NCI-H2029 (cell line): ENCODE measurements at places on chromosomes 2 and 18.

- no peak for DNase-seq
These were observed 62.8 kb downstream of the AGFG1 start for GRCh38 chr2:227534714-227535113.

DNA sequence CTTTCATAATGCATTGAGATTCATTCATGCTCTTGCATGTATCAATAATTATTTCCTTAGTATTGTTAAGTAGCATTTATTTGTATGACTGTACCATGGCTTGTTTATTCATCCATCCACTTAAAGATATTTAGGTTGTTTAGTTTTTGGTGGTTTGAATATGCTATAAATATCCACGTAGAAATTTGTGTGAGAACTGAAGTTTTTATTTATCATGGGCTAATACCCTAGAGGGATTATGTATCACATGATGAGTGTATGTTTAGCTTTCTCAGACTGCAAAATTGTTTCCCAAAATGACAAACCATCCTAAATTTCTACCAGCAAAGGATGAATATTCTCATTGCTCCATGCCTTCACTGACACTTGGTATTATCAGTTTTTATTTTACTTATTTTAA is 55.2 kb downstream of the CSRNP3 start:
- no peak for DNase-seq

GRCh38 chr2:230899786-230900185 is 25.3 kb downstream of the GPR55 start:
- DNase-seq, result no peak

DNA sequence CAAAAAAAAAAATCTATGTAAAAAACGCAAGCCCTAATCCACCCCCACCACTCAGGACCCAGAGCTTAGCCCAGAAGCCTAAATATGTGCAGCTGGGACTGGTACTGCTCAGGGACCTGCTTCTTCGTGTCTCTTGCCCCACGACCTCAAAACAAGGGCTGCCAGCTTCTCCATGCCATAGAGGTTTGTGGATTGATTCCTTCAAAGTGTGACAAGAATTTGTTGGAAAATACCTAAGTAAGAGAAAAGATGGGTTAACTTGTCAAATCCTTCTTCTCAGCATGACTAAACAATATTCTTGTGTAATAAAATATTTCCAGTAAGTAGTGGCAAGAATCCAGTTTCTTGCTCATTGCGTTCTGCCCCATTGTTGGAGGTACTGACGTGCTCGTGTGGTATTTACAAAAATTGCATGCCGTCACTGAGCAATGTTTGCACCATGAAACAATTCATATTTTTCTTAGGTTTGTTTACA is 825 bp upstream of the SCYGR1 start:
- DNase-seq, result no peak

DNA sequence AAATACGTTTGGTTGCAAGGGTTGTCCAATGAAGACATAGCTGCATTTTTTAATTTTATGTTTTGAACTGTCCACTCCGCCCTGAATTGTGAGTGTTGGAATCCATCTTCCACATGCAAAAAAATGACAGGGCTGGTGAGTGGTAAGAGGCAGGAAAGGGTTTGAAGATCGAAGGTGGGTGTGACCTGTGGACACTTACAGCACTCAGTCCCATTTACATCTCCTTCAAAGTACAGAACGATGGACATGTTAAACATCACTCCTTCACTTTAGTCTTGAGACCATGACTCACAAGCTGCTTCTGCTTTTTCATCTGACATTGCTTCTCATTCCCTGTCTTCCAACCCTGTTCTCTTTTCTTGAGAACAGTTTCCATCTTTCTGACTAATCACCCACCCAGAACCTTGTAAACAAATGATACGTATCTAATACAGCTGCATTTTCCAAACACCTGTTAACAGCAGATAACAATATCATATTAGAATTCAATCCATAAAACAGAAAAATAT is 179.3 kb downstream of the ZNF516 start:
- no peak for DNase-seq

DNA sequence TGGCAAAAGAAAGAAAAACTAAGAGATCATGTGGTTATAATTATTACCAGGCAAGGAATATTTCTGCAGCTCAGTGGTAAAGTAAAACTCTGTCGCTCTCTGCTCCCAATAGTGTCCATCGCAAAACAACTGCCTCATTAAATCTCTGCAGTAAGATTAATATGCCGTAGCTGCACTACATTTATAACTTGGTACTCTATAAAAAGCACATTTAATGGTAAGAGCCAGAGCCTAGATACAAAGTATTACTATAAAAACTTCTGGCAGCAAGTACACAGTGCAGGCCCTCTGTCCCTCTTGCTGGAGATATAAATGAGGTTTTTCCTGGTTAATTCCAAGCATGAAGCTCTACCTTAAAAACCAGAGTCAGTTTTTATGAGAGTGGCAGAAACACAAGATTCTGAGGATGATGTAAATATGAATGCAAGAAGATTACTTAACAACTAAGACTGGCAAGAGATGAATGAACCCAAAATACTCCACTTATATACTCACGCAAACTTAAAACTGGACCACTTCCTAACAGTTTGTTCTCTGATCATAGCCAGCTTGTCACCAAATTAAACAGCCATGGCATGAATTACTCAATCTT is 25.5 kb downstream of the ZNF521 start:
- DNase-seq, result no peak

DNA sequence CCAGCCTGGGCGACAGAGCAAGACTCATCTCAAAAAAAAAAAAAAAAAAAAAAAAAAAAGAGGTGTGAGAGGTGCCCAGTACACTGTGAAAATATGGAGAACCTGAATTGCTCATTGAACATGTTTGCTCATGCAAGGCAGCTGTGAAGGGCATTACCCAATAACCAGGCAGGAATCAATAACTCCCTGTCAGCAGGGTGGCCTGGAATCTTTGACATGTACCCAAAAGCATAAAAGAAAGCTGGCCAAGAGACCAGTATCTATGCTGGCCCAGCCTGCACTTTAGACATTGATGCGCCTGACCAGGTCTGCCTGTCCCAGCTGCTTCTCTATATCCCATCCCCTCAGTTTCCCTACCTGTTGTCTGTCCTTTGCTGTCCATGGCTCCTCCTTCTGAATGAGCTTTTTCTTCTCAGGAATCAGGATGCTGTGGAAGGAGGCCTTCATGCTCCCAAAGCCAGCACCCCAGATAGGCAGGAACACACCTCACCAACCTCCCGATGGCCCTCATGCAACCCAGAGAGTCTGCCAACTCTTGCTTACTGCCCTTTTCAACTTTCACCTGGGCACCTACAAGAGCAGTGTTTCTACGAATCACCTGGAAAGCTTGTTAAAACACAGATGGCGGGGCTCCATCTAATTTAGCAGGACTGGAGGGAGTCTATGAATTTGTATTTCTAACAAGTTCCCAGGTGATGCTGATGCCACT is 83.4 kb upstream of the PPP1CB start:
- DNase-seq, result no peak

- no peak for DNase-seq
These were observed 273.3 kb downstream of the TNS1 start for GRCh38 chr2:217729421-217730053.

GRCh38 chr2:3793249-3793648 is 89.9 kb downstream of the DCDC2C start:
- DNase-seq, result no peak

GRCh38 chr2:157872791-157873190 is 3.3 kb downstream of the ACVR1 start:
- no peak for DNase-seq

DNA sequence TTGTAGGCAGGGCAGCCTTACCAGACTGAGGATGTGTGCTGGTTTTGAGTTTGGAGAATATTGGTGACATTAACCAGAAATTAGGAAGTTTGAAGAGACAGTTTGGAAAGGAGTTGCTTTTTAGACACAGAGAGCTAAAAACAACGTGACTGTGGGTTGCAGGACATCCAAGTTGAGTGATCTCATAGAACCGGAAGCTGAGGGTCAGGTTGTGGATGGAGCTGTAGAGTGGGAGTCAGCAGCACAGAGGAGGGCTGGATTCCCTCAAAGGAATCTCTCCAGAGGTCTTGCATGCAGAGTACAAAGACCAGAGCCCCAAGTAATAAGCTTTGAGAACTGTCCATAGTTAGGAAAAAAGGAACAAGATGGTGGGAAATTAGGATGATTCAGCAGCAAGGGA is 9.3 kb downstream of the MAPRE3 start:
- no peak for DNase-seq

DNA sequence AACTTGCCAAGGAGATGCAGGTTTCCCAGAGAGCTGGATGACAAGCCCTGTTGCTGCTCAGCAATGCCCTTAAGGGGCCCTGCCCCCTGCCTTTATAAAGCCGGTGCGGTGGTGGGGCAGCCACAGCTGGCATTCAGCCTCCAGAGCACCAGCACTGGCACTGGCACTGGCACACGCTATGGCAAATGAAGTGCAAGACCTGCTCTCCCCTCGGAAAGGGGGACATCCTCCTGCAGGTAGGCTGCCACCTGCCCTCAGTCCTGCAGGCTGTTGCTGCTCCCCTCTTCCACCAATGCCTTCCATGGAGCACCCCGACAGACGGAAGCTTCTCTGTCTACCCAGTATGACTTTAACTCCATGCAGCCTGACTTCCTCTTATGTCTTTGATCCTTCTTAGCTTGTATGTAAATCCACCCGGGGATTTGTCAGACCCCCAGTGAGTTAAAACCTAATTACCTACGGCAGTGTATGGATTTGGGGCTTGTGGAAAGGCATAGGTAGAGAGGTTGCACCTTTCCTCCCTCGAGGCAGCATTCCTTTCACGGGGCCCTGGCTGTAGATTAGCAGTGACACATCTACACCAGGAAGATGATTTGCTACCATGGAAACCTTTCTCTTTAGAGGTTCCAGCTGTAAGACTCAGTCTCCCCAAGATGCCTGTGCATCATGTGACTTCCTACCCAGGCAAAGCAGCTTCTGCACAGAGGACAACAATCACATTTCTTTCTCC is at the start of gene DAPL1:
Gene DAPL1 (plus strand): TSS at position 123 of the 730 bp plus-strand sequence. CDS start 56 bp downstream, at position 179.
- DNase-seq, result peak; percentile 71

- DNase-seq, result no peak
These were observed 627.6 kb downstream of the DPP10 start for GRCh38 chr2:115070002-115070401.

- DNase-seq, result no peak
These were observed 410 bp upstream of the TGIF1 start for GRCh38 chr18:3449512-3450011.

DNA sequence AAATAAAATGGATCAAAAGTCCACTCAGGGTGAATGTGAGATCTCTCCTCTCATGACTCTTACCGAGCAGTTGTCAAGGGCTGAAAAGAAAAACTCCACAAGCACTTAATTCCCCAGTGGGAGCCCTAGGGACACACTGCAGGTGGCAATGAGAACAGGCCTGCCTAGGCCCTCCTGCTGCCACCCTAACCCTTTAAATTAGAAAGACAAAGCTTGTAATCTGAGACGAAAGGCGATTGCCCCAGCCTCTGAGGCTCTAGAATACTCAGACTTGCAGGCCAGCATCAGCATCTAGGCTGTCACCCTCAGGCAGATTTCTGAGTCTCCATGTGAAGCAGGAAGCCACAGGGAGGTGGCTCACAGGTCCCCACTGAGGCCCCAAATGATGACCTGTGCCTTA is 457.0 kb upstream of the MYT1L start:
- peak; percentile 46 for DNase-seq

DNA sequence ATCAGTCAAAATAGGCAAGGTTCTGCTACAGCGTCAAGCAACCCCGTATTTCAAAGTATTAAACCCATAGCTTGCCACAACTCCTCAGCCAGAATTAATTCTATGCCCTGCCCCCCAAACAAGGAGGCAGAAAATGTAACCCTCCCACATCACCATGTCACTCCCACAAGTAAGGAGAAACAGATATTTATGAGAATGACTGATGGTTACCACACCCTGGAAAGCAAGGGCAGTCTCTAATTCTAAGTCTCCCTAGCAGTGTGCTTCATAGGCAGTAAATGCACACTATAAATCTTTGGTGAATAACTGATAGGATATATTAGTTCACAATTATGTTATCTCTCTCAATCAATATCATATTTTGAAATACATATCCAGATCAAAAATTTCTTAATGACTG is 228.0 kb upstream of the SLC14A2 start:
- no peak for DNase-seq

GRCh38 chr2:206614811-206615210 is 27.5 kb upstream of the FAM237A start:
- no peak for DNase-seq

- DNase-seq, result no peak
These were observed 298.9 kb upstream of the TRIB2 start for GRCh38 chr2:12417786-12418185.

GRCh38 chr2:206457188-206457634 is 13.9 kb downstream of the ADAM23 start:
- no peak for DNase-seq

DNA sequence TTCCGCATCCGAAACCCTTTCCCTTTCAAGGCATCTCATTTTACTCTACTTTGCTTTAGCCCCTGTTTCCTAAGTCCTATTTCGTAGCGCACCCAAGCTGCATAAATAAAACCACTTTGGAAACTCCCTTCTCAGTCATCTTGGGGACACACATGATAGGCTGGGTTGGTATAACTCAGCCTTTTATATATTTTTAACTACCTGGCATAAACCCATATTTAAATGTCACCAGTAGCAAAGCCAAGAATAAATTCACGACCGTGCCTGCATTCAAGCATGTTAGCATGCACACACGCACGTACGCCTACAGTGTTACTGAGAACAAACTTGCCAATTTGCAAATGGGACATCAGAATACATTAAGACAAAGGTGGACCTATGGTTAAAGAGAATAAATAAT is 564.7 kb upstream of the PIK3C3 start:
- no peak for DNase-seq

- DNase-seq, result no peak
These were observed 16.4 kb downstream of the CRIM1 start for GRCh38 chr2:36371928-36372391.

- DNase-seq, result no peak
These were observed 85.9 kb upstream of the CCBE1 start for GRCh38 chr18:59783138-59783537.

DNA sequence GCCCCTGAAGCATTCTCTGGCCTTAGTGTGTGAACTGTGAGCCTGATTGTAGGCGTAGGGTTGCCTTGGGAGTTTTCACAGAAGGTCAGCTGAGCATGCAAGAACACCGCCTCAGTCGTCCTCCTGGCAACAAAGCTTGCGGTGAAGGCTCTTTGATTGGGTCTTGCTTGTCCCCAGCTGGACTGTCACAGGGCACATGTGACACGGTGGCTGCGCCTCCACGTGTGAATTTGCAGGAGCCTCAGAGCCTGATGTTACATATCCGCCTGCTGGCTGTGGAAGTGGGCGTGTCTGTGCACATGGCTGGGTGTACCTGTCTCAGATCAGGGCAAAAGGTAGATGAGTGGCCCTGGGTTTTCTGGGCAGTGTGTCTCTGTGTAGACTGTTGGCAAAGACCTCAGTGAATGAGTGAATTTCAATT is 228.7 kb downstream of the HAUS1 start:
- DNase-seq, result no peak

DNA sequence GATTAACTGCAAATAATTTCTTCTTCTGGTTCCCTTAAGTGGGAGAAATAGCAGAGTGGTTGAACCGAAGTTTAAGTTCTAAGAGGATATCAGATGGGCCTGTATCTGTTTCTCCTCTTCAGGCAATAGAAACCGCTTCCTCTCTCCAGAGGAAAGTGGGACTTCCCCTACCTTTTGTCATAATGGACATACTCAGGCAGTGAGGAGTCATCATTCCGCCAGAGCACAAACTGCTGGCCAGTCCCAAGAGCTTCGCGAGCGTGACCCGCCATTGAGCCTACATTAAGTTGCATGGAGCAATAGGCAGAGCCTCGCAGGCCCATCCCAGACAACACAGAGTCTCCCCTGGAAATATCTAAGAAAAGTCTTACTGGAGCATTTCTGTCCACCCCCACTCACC is 158.9 kb downstream of the LDLRAD4 start:
- no peak for DNase-seq

- no peak for DNase-seq
These were observed 45.8 kb downstream of the TSHZ1 start for GRCh38 chr18:75256376-75256775.

- no peak for DNase-seq
These were observed 46.5 kb downstream of the HNRNPLL start for GRCh38 chr2:38556006-38556801.
